ENCODE measurements at places on chromosomes 11 and 22.

DNA sequence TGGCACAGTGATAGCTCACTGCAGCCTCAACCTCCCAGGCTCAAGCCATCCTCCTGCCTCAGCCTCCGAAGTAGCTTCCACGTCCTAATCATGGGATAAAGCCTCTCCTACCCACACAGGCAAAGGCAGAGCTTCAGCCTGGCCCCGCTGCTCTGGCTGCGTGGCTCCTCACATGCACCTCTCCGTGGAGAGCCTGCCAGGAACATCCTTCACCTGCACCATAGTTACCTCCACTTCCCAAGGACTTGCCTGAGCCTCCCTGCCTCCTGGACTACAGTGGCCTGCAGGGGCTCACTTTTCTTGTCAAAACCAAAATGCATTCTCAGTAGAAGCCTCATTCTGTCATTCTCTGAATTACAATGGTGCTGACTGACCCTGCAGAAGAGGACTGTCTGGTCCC is 6.5 kb downstream of the C11orf16 start:
- DNase-seq, result no peak

DNA sequence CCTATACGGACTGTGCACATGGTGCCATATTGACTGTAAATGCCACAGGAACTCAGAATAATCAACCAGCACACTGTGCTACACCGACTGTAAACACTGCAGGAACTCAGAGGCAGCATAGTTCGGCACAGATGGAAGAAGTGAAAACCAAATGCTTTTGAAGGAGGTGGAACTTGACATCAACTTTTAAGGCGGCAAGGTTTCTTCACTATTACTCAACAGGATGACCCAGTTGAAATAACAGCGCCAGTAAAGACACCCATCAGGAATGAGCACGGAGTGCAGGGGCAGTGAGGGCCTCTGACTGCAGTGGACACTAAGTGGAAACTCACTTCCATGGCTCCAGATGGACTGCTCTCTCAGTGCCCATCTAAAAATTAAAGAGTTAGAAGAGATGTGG is 15.7 kb downstream of the TESMIN start:
- DNase-seq, result no peak

GRCh38 chr11:114010931-114011330 is 36.0 kb downstream of the HTR3A start:
- DNase-seq, result no peak

GRCh38 chr11:76371170-76371569 is 9.8 kb downstream of the THAP12 start:
- DNase-seq, result no peak

DNA sequence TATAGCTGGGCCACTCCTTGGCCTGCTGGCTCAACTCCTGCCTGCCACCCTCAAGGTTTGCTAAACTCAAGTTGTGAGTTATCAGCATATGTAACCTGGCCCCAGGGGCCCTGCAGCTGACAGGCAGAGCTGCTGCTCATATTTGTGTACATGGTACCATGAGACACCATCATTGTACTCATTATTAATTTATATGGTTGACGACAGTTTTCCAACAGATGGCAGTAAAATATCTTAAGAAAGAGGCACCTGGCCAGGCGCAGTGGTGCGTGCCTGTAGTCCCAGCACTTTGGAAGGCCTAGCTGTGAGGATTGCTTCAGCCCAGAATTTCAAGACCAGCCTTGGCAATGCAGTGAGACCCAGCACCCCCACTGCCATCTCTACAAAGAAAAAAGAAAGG is 11.4 kb upstream of the DENND5A start:
- DNase-seq, result no peak

- no peak for DNase-seq
Observed at GRCh38 chr11:59078435-59078834, 7.7 kb upstream of the GLYATL1B start.

Data from activated naive CD8-positive, alpha-beta T cell treated with anti-CD3 and anti-CD28 coated beads, Interleukin-2, amount 50 U/mL, for 24 hours (primary cell).